Stimulated activated CD4-positive, alpha-beta T cell treated with anti-CD3 and anti-CD28 coated beads, Interleukin-12 subunit alpha, Interleukin-12 subunit beta, amount 100 ng/mL, for 4 hours (primary cell): ENCODE measurements at places on chromosomes 16 and 17.

DNA sequence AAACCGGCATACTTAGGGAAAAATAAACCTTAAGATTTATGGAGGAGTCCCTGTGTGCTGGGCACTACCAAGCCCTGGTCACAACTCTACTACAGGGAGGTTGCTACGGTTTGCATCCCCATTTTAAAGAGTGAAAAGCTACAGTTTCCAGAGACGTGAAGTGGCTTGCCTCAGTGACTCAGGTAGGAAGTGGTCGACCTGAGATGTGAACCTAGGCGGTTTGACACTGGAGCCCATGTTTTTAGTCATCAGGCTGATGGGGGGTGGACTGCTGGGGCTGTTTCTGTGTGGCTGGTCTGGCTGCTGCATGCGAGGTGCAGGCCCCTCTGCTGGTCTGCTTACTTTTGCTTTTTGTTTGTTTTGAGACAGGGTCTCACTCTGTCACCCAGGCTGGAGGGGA is 6.6 kb downstream of the COX6A2 start:
- no peak for DNase-seq

DNA sequence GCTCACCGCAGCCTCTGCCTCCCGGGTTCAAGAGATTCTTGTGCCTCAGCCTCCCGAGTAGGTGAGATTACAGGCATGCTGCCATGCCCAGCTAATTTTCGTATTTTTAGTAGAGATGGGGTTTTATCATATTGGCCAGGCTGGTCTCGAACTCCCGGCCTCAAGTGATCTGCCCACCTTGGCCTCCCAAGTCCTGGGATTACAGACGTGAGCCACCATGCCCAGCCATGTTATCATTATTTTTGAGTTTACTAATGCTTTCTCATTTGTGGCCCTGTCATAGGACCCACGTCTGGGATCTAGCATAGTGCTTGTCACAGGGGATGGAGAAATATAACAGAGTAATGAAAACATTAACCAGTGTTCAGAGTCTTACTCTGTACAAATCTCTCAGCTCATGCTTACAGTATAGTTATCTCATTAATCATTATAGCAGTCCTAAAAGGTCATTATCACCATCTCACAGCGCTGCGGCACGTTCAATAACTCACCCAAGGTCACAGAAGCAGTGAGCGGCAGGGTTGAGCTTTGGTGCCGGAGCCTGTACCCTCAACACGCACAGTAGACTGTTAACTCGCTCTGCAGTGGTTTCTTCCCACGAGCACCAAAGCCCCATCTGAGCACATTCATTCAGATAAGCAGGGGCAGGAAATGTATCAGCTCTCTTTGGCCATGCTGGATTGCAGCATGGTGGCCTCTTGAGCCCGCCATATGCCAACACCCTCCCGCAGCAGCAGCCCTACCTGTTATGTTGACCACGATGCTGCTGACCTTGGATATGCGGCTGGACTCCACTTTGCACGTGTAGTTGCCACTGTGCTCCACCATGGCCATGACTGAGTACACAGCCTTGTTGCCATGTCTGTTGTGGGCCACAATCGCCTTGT is 21.4 kb downstream of the PECAM1 start:
- no peak for DNase-seq

GRCh38 chr17:56638591-56639051 is 45.1 kb downstream of the NOG start:
- no peak for DNase-seq

GRCh38 chr17:42458497-42459255 is at the start of gene ATP6V0A1:
ATP6V0A1 (plus strand) TSS chr17:42458878; CDS start chr17:42460895, 2,017 bp downstream.
- DNase-seq, result peak; percentile 88

DNA sequence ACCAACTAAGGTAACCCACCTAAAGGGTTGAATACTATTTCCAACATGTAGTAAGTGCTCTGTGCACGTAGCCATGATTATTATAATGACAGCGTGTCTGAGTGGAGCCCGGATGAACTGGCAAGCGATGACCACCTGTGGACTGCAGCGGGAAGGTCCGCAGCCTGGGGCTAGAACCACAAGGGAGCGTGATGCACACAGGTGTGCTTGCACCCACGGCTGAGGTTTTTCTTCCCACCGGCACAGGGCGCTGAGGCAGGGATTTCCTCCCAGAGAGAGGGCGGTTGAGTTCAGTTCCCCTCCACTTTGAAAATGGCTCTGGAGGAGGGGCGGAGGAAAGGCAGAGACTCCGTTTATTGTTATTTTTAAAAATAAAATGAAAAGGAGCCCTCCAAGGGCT is 221.7 kb upstream of the HSBP1 start:
- no peak for DNase-seq

- DNase-seq, result no peak
These were observed 17.5 kb downstream of the STAT5A start for GRCh38 chr17:42305543-42306384.

GRCh38 chr16:90046971-90047713 is 27.9 kb upstream of the DBNDD1 start:
- DNase-seq, result no peak

DNA sequence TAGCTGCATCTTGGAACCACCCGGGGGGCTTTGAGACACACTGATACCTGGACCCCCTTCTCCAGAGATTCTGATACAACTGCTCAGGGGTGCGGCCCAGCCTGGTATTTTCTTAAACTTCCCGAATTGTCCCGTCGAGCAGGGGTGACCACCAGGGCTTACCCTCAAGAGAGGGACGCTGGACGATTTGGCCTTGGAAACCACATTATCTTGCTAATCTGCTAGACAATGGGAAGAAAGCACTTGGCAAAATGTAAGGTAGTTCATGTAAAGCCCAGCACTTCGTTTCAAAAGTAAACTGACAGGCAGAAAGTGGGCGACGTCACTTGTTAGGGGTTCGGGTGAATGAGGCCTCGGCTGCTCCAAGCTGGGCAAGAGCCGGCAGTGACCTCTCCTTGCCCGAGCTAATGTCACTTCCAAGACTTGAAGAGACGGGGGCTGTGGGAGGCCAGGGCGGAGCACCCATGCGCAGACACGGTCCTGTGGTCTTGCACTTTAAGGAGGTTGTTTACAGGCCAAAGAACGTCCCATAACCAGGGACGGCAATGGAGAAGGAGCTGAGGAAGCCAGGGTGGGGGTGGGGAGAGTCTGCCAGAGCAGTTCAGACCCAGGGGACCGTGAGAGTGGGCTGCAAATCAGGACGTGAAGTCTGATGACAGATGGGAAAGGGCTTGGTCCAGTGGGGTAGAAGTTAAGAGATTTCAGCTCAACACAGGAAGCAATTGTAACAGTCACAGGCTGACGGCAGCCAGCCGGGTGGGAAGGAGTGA is 152.7 kb upstream of the GSE1 start:
- DNase-seq, result no peak

GRCh38 chr16:73092236-73092781 is 44.4 kb upstream of the ZFHX3 start:
- DNase-seq, result no peak

GRCh38 chr17:7982173-7982572 is 20.2 kb upstream of the GUCY2D start:
- no peak for DNase-seq

DNA sequence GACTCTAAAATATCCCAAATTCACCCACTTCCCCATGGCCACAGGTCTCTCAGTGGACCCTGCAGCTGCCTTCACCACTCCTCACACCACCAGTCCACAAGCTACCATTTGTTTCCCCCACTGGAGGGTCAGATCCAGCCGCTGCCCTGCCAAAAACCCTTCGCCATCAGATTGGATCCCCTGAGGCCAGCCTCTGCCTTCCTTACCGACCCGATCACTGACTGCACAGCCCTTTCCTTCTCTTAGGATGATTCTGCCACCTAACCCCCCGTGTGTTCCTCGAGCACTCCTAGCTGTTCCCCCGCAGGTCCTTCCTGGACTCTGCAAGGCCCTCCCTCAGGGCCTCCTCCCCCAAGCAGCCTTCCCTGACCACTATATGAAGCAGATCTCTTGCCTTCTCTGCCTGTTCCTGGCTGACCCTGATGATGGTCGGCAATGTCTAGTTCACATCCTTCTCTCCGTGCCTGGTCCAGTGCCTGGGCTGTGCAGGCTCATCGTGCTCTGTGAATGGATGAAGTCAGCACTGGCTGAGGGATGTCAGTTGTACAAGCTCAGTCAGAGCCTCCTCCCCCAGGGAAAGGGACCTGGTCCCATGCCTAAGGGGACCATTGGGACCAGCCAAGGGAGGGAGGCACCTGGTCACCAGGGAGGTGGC is 46.0 kb downstream of the CPNE2 start:
- no peak for DNase-seq

DNA sequence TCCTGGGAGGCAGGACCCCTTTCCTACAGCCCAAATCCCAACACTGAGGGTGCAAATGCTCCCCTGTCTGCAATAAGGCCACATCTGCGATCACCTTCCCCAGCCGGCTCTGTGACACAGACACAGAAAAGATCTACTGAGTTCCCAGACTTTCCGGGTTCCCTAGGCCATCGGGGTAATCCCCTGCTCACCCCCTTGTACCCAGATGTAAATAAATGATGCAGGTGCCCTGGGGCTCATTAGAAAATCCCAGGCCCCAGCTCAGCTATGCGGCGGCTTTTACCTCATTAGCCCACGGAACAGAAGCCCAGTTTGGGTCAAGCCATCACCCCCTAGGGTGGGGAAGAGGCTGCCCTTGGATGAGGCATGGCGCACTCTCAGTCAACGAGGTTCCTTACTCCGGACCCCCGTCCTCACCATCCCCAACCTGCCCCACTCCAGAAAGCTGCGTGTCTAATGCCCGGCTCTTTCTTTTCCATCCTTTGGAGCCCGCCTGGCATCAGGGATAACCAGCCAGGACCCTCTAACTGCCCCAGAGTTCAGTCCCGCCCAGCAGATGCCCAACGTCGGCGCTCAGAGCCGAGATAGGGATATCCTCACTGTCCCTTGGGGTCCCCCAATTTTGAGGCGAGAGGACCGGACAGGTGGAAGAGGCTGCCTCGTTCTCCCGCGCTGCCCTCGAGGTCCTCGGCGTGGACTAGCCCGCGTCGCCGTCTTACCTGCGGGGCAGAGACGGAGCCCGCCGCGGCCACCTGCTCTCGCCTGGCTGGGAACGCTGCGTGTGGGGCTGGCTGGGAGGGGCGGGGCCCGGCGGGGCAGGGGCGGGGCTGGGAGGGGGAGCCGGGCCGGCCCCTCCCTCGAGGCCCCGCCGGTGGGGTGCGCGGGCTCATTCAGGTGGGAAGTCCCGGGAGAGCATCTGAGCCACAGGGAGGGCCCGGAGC is at the start of gene ZNF385C:
Gene ZNF385C, minus strand, starts transcription at position 783 of the 941 bp plus-strand sequence. CDS start 35,417 bp downstream, outside the sequence.
- peak; percentile 65 for DNase-seq

DNA sequence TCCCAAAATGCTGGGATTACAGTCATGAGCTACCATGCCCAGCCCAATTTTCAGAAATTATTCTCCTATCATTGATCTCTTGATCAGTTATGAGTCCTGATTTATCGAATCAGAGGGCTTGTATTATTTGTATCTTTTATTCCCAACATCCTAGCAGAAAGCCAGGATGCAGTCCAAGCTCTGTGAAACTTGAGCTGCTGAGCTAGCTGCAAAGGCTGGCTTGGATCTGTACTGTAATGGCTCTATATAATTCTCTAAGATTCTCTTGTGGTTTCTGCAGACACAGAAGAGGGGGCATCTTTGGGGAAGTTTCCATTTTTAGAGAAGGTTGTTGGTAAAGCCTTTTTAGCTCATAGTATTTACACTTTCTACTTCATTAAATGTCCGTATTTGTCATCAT is 227.1 kb downstream of the MAP2K4 start:
- DNase-seq, result no peak

DNA sequence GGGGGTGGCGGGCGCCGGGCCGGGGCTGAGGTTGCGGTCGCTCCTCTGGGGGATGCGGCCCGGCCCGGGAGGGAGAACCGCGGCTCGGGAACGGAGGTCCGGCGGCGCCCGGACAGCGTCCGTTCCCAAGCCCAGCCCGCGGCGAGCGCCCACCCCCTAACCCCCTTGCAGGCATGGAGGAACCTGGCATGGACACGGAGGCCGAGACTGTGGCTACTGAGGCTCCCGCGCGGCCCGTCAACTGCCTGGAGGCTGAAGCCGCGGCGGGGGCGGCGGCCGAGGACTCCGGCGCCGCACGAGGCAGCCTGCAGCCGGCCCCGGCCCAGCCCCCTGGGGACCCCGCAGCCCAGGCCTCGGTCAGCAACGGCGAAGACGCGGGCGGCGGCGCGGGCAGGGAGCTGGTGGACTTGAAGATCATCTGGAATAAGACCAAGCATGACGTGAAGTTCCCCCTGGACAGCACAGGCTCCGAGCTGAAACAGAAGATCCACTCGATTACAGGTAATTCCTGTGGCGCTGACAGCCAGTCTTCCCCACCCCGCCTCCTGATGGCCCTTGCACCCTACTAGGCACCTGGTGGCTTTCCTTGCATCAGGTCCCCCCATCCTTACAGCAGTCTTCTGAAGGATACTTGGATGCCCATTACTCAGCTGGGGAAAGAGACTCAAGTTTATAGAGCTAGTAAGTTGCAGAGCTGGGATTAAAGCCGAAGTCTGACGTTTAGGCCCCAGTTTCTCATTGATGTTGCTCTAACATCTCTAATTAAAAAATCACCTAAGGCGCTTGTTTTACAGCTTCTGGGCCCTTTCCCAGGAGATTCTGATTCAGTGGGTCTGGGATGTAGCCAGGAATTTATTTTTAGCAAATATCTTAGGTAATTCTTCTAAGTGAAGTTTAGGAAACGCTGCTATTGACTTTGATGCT is 514 bp downstream of the UBFD1 start:
- no peak for DNase-seq

- DNase-seq, result no peak
These were observed 28.6 kb upstream of the ITGA3 start for GRCh38 chr17:50027172-50027880.

DNA sequence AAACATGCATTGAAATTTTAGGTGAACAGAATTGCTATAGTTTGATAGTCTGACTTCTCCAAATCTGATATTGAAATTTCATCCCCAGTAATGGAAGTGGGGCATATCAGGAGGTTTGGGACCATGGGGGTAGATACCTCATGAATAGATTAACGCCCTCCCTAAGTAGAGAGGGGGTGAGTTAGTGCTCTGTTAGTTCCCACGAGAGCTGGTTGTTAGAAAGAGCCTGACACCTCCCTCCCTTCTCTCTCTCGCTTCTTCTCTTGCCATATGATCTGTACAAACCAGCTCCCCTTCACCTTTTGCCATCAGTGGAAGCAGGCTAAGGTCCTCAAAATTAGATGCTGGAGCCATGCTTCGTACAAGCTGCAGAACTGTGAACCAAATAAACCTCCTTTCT is 78.8 kb downstream of the BRIP1 start:
- no peak for DNase-seq

DNA sequence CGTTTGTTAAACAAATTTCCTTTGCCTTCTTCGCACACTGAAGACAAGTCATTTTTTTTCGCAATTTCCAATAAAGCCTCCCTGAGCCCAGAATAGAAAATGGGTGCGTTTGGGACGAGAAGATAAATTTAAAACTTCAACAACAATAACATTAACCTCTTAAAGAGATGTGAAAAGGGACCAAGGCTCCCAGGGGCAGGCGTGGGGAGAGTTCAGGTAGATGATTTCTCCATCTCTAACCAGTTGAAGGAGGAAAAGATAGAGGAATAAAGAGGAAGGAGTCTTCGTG is 1.3 kb upstream of the HOXB4 start:
- DNase-seq, result no peak

DNA sequence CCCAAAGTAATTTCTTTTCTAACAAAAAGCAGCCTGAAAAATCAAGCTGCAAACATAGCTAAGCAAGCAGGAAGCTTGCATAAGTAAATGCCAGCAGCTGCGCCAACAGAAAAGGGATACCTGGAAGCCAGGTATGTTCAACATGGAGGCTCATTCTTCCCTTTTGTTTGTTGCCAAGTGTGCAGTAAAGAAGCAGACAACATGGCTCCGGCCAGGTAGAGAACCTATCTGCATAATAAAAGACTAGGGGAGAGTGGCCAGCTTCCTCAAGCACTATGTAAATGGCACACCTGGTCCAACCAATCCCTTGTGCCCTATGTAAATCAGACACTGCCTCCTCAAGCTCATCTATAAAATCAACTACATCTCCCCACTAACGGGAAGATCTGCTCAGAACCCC is 1407.0 kb downstream of the CDH11 start:
- DNase-seq, result no peak

GRCh38 chr16:82767808-82768207 is 141.0 kb downstream of the CDH13 start:
- no peak for DNase-seq
